Stimulated activated CD8-positive, alpha-beta memory T cell treated with anti-CD3 and anti-CD28 coated beads, Interleukin-2, amount 100 ng/mL, for 1 hour (primary cell): ENCODE measurements at places on chromosomes 4 and X.

DNA sequence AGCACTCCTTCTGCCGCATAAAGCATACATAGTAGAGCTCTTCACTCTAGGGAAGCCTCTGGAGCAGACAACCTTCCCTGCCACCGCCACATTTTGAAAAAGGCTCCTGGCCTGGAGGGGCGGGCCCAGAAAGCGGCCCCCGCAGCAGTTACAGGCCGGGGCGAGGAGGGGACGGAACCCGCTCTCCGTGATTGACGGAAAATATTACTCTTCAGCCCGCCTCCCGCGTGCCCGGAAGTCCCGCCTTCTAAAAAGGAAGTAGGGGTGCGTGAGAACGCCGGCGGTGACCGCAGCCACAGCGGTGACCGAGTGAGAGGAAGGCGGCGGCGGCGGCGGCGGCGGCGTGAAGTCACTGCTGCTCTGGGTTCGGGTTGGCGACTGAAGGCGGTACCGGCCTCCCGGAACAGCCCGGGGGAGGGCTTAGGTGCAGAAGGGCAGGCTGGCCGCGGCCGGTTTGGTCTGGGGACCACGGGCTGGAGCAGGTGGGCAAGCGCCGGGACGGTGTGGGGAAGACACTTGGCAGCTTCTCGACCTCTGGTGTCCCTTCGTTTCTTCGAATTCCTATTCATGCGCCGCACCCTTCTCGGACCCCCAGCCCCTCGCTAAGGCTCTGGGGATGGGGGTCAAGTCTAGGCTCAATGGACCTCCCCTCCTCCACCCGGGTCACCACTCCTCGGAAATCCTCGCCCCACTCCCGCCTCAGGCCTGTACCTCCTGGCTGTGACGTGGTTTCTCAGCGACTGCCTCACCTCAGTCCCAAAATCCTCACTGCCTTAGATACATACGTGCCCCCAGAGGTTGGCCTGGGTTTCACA lies at the start of gene HCCS:
HCCS (plus strand) TSS at position 296 of the 815 bp plus-strand sequence. CDS start 729 bp downstream, outside the sequence.
- DNase-seq: peak; percentile 68

- DNase-seq: no peak
Measured at GRCh38 chr4:174764105-174764729, 64.8 kb downstream of the GLRA3 start.

DNA sequence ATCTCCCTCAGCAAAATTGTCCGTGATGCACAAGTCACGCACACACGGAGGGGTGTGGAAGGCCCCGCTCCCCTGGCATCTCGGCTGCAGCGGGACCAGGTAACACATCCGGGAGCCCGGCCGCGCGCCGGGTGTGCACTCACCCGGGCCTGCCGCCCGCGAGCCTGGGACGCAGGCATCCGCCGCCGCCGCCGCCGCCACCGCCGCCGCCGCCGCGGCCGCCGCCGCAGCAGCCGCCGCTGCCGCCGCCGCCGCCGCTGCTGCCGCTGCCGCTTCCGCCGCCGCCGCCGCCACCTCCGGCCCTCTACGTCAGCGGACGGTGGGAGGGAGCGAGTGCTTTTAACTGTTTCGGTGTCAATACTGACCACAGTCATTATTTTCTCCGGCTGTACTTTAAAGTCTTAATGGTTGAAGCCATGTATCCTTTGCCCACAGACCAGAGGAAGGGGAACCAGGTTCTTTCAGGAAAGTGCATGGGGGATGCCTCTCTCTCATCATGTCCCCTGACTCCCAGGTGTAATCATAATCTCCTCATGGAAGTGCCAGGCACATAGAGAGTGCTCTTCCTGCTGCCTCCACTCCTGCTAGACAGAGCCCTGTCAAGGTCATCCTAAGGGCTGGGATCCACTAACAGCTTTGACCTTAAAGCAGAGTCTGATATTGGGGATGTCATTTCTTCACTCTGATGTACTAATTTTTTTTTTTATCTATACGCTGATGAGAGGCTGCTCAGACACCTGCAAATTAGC lies 38.0 kb downstream of the MAGEE2 start:
- DNase-seq: no peak

DNA sequence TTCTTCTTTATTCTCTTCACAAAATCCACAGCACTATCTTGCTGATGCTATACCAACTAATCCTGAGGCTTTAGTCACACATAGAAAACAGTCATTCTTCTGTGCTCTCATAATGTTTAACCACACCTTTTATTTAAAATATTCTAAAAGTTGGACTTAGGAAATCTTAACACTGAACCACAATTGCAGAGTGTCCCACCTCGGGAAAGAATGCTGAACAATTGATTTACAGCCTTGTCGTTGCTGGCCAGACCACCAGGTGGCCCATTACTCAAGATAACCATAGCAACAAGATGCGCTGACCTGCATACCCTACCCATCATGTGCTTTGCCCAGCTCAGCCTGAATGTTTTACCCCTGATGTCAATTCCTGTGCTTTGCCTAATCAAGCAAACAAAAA lies 100.8 kb downstream of the ARSJ start:
- DNase-seq: no peak

DNA sequence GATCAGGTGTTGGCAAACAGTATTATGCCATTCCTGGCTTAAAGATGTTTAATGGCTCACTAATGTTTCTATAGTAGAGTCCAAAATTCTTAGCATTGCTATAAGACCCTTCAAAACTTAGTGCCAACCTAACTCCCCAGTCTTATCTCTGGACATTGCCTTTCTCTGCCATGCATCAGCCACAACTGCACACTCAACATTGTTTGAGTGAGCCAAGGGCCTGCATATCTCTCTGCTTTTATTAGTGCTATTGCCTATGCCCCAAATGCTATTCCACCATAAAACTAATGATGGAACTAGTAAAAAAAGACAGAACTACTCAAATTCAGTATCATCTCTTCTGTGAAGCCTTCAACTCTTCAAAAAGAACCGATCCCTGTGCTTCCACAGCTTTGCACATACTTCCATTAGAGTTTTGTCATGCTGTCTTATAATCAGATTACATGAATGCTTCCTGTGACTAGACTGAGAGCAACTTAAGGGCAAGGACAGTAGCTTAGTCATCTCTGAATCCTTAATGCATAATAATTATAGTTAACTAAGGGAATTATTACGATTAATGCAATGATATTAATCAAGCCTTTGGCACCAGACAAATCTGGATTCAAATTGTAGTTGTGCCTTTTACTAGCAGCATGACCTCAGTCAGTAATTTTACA lies 53.7 kb downstream of the CHM start:
- no peak for DNase-seq

DNA sequence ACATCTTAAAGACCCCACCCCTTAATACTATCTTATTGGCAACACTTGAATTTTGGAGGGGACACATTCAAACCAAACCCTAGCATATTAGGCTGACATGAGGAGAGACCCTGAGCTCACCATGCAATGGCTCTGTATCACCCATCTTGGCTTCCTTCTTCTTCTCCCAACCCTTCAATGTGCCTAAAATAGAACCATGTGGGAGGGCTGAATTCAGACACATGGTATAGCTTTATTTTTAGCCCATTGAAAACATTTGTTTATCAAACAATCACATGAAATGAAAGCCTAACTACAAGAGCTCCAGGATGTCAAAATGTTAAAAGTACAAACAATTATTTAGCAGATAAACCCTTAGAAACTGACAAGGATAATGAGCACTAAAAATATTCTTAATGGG lies 81.6 kb downstream of the RASL11B start:
- no peak for DNase-seq

GRCh38 chrX:24377911-24378468 lies 17.6 kb downstream of the SUPT20HL1 start:
- no peak for DNase-seq

- DNase-seq: no peak
Measured at GRCh38 chrX:25007059-25008053, 8.4 kb downstream of the ARX start.
